ENCODE measurements at places on chromosomes 6 and 20.

DNA sequence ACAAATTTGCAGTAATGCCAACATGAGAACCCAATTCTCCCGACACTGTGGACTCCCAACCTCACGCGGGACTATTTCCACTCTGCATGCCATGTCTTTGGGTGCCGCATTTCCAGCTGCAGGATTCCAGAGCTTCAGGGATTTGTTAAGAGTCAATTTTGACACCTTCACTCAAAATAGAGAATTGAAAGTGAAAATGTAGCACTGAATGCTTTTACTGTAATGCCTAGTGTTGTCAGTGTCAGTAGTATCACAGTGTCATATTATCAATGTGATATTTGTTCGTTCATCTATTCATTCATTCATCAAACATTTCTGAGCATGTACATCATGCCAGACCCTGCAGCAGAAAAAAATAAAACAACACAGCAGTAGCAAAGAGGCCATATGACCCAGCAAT is 13.4 kb upstream of the FAM50B start:
- DNase-seq = no peak

DNA sequence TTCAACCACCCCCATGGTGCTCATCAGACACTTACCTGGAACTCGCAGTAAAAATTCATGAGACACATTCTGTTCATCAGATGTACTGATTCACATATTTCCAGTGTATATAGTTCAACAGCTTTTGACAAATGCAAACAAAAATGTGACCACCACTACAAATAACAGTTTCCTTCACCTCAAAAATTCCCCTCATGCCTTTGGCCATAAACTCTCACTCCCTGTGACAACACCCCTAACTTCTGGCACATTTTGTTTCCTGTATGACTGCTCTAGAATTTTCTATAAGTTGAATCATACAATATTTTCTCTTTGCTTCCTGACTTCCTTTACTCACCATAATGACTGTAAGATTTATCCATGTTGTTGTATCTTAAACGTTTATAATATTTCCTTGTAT is 63.7 kb downstream of the C6orf118 start:
- DNase-seq = no peak

DNA sequence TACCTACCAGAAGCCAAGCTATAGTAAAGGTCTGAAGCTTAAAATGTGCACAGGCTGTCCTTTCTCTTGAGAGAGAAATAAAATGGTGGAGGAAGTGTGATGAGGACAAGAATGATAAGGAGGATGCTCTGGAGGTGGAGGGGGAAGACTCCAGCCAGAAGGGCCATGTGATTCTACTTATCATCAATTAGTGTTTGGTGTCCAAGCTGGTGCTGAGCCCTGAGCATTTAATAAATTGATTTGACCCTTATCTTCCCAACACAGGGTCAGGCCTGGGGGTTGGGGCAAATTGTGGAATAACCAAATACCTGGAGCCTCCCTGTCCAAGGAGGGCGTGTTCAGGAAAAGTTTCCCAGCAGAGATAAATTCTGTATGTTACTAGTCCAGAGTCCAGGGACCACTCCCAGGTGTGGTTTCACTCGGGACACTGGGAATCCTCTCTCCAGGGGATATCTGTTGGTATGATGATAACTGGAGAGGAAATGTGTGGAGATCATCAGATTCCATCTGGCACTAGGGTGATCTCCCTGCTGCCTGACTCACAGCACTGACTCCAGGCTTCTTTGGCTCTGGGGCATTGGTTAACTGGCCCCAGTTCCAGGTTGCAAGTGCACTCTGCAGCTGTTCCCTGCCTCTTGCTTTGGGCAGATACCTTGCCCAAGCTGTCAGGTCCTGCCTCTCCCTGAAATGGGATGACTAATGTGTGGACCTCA is 3.8 kb upstream of the MYBL2 start:
- no peak for DNase-seq

DNA sequence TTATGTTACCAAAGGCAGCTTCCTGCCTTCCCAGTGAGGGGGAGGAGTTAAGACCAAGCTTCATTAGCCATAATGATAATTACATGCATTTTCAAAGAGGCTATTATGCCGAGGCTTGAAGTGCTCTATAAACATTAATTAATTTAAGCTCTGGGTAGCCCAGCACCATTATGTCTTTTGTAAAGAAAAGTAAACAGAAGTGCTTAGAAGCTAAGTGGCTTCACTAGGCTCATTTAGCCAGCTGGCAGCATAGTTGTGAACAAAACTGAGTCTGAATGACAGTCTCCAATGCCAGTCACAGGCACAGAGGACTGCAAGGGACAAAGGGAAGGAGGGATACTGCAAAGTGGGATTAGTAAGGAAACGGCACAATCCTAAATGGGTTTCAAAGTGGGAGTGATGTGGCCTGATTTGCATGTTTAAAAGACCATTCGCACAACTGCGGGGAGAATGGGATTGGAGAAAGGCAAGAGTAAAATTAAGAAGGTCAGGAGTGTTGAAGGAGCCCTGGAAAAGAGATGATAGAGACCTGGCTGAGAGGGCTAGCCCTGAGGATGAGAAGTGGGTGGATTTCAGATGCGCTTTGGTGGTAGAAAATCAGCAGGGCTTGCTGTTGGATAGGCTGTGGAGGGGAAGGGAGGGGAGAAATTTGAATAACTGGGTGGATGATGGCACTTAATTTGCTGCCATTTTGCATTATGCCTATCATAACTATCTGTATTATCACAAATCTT is 20.1 kb upstream of the ISM1 start:
- no peak for DNase-seq

- DNase-seq = no peak
These were observed 341.9 kb downstream of the ARHGAP18 start for GRCh38 chr6:129368076-129368475.

DNA sequence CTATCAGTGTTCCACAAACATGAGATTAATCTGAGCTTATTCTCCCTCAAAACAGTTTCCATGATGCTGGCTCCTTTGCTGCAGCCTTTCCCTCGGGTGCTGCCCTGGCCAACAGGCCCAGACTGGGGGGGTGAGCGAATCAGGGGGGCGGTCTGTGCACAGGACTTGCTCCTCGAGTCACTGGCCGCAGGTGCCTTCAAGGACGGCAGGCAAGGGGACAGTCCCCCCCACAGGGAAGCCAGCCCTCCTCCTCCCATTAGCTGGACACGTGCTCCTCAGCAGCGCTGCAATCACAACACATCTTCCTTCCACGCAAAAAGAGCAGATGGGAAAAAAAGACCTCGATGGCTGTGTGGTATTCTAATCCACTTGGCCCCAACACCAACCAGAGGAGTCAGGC is 10.0 kb downstream of the YTHDF1 start:
- no peak for DNase-seq

GRCh38 chr20:10992731-10993130 is 318.9 kb upstream of the JAG1 start:
- DNase-seq = no peak

DNA sequence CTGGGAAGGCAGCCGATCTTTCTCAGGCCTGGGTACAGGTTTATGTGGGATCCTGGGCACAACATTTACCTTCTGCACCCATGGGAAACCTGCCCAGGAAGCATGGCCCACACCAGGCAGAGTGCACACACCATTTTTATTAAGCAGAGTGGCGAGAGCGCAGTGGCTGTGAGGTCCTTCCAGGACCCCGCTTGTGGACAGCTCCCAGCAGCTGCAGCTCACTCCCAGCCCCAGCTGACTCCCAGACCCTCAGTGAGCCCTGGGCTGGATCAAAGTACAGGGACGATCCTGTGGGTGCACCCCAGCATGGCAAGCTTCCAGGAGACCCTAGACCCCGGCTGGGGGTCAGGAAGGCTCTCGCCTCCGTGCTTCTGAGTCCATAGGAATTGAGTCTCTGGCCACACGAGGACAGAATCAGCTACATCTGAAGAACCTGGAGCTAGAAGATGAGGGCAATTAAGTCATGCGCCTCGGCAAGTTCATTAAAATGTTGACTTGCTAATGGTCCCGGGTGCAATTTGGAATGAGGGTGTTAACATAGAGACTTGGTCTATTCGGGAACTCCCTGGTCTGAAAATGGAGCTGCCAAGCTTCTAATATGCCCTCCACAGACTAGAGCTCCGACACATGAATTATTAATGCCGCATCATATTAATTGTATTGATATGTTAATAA is 65.4 kb upstream of the SLCO4A1 start:
- no peak for DNase-seq

GRCh38 chr6:44645276-44645675 is 257.8 kb downstream of the CDC5L start:
- no peak for DNase-seq

DNA sequence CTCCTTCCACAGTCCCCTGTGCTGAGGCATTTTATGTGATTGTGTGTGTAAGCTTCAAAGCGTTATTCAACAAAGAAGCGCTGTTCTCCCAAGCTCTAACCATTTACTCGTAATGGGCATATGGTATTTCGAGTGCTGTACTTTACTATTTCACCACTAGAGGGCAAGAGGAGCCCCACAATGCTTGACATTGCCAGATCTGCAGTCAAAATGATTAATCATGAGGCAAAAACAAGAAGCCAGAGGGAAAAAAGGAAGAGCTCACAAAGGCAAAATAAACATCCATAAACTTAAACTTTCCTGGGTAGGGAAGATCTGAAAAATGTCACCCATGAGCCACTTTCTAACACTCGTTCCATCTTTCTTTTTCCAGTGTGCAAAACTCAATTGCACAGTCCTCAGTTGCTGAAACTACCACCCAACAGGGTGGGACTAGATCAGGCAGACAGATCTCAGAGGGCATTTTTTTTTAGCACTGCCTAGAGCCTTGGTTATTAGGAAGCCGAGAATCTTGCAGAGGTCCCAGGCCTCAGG is 215.0 kb upstream of the PLCB4 start:
- DNase-seq = no peak

GRCh38 chr6:36114798-36115408 is 15.4 kb upstream of the MAPK13 start:
- no peak for DNase-seq

DNA sequence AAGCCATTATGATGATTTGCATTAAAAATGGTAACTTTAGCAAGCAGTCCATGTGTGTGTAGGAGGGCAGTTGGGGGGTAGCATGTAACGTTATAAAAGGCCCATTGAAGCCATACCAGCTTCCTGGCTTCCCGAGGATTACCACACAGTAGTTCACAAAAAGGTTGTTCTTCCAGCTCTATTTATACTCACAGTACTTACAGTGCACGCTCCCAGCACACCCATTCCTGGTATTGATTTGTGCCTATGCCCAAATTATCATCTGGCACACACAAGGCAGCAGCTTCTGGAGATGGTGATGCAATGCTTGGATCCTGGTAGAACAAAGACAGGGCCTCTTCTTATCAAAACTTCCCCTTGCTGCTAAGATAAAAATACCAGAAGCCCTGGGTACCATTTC is 436.8 kb downstream of the HAO1 start:
- DNase-seq = no peak

DNA sequence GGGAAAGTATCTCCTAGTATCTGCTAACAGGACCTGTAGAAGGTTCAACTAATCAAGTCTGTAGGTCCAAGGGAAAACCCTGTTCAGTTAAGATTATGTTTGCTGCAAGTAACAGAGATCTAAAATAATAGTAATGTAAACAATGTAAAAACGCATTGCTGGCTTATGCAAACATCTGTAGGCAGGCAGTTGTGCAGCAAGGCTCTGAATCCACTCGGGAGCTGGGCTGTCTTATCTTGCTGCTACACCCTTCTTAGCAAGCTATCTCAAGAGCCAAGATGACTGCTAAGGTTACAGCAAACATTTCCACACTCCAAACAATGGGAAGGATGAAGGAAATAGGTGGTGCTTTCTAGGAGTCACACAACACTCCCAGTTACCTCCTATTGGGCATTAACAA is 397.3 kb upstream of the NRSN1 start:
- no peak for DNase-seq

- no peak for DNase-seq
These were observed 541.5 kb downstream of the CD83 start for GRCh38 chr6:14658886-14659561.

- no peak for DNase-seq
These were observed 45.4 kb downstream of the KCTD20 start for GRCh38 chr6:36488221-36488620.
